ENCODE measurements at places on chromosomes 7 and 10.

DNA sequence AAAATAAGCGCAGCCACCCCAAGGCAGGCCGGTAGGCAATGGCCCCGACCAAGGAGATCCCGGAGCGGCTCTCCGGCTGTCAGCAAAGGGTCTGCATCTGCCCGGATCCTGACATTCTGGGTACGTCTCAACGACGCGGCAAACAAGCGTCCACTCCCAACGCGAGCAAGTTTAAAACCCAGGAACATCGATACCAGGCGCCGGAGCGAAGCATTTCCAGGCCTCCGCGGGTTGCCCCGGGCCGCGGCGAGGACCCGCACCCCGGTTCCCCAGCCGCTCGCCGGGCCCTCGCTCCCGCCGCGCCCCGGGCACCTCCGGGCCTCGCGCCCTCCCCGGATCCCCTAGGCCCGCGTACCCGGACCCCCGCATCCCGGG is 453 bp downstream of the URGCP start:
- DNase-seq, result peak; percentile 4

DNA sequence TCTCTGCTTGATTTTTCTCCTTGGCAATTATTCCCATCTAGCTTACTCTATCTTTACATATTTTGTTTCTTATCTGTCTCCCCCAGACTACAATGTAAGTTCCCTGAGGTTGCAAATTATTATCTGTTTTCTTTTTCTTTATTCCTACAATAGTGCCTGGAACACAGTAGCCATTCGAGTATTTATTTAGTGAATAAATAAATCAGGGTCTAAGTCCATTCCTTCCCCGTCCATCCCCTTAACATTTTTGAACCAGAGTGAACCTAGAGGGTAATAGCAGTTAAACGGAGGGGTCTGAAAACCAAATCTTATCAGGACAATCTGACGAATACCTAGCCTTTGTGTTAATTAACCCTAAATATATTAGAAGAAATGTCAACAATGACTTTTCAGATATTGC is 252.8 kb upstream of the YAE1 start:
- DNase-seq, result no peak

DNA sequence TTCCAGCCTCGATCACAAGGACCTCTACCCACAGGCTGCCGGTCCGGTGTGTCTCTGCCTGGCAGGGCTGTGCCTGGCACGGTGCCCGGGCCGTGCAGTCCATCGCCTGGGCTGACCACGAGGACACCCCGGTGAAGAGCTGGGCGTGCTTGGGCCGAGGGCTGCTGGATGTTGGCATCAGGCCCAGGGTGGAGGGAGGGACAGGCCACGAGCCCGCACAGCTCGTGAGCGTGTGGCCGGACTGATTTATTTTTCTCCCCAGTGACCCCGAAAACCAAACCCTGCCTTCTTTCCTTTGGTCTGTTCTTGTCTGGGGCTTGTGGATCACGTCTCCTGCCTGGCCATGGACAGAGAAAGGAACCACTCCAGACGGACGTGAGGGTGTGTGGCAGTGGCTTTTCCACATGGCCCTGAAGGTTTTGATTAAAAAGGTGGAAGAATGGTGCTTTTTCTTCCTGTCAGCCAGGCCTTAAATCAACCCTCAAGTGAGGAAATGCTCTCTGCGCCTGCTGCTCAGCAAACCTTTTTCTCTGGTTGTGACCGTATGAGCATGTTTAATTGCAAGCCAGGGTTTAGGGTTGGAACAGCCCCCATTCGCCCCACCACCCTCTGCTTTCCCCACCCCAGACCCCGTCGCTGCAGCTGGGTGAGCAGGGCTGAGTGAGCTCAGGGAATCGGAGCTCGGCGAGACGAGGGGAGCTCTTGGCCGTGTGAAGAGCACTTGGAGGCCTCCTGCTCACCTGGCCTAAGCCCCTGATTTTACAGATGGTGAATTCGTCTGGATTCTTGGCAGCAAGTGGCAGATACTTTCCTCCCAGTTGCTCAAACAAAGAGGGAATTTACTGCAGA is 130.1 kb downstream of the RGS10 start:
- no peak for DNase-seq

DNA sequence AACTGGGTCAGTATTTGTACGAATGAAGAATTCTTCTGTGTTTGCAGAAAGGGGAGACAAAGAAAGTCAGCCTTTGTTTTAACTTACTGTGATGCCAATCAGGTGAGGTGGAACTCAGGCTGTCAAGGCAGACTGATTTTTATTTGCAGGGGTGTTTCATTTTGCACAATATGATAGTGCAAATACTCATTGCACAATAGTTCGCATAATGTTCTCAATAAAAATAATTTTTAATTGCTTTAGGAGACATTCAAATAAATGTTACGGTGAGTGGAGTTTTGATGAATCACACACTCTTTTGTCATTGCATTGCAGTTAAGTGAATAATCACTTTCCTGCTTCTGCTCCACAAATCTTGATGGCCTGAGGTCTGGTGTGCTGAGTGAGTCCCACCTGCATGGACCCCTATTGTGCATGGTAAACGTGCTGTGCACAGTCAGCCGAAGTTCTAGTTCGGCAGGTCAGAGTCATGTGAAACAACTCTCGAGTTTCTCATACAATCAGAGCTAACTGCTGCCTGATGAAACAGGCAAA is 141.3 kb upstream of the FZD8 start:
- DNase-seq, result no peak

GRCh38 chr7:143323653-143324052 is 7.7 kb downstream of the CLCN1 start:
- DNase-seq, result no peak

DNA sequence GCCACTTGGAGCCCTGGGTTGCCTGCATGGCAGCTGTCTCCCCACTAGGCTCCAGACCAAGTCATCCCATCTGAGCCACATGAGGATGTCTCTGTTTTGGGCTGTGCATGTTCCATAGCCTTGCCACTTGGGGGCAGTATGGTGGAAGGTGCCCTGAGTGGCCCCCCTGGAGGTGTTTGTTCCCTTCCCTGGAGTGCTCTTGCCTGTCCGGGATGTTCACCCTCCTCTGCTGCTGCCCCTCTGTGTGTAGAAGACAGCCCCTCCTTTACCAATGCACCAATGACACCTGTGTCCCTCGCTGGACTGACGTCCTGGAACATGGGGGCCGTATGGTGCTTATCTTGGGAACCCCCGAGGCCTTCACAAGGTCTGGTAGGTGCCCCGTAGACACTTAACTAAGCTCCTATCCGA is 100.2 kb downstream of the ACTR3B start:
- no peak for DNase-seq

- no peak for DNase-seq
Measured at GRCh38 chr10:24440817-24441797, 232.2 kb downstream of the KIAA1217 start.

GRCh38 chr7:155206318-155207020 is 91.2 kb upstream of the INSIG1 start:
- DNase-seq, result no peak

- DNase-seq, result no peak
Measured at GRCh38 chr10:132519382-132520176, 18.0 kb upstream of the INPP5A start.

GRCh38 chr10:118753331-118754228 is 1.2 kb downstream of the CACUL1 start:
- no peak for DNase-seq

- no peak for DNase-seq
Measured at GRCh38 chr10:102648889-102649796, 4.9 kb downstream of the TRIM8 start.

DNA sequence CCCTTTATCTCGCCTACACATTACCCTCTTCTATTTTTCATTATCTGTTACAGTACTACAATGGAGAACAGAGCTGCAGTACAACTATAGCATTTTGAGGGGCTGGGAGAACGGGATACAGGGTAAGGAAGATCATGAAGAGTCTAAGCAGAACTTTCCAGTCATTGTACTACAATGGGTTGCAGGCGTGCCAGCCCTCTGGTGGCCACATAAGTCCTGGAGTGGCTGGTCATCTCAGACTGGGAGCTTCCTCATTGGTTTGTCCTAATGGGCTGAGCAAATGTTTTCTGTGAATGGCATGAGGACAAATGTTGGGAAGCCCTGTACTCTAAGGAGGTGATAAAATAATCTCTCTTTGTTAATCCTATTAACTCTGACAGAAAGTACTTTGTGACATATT is 33.0 kb downstream of the TMEM106B start:
- DNase-seq, result no peak
